Mesothelial cell of epicardium (in vitro differentiated cells): ENCODE measurements at places on chromosomes 7 and 10. TPM values are rescaled to one million over a fixed set of nuclear protein-coding genes. Genes with fewer than 3 reads are reported as not detected.

Gene PDE6C
- not detected in 3 replicates for total RNA-seq

Gene MLXIPL
- 1.5 to 2.6 TPM (median 2.0 TPM) in 3 replicates for total RNA-seq

Gene IFIT1B
- total RNA-seq = not detected in 3 replicates

Gene CDHR3
- 2.5 to 3.6 TPM (median 3.2 TPM) in 3 replicates for total RNA-seq

Gene OR6B1
- total RNA-seq = not detected in 3 replicates

Gene OPN1SW
- not detected in 3 replicates for total RNA-seq

DNA sequence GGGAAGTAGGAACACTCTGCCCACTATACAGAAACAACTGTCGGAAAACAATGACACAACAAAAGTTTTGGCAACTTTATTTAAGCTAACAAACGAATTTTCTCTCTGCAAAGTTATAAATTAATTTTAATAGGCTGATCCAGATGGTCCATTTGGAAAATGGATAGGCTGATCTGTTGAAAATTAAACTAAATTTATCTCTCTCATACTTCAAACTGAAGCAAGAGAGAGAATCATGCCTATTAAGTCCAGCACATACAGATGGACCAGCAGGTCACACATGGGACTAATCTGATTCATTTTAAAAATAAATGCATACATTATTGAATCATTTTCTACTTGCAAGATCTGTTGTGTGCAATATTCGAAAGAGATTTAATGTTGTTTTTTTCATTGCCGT is 110.1 kb downstream of the BTRC start:
- no peak for DNase-seq
- H3K4me1 ChIP-seq = peaks cover 18% of the 10 kb centered on the region
- H3K27me3 ChIP-seq = no peaks in the 10 kb centered on the region
- no peaks in the 10 kb centered on the region for H3K36me3 ChIP-seq
- no peak overlapping the region for H3K4me3 ChIP-seq

DNA sequence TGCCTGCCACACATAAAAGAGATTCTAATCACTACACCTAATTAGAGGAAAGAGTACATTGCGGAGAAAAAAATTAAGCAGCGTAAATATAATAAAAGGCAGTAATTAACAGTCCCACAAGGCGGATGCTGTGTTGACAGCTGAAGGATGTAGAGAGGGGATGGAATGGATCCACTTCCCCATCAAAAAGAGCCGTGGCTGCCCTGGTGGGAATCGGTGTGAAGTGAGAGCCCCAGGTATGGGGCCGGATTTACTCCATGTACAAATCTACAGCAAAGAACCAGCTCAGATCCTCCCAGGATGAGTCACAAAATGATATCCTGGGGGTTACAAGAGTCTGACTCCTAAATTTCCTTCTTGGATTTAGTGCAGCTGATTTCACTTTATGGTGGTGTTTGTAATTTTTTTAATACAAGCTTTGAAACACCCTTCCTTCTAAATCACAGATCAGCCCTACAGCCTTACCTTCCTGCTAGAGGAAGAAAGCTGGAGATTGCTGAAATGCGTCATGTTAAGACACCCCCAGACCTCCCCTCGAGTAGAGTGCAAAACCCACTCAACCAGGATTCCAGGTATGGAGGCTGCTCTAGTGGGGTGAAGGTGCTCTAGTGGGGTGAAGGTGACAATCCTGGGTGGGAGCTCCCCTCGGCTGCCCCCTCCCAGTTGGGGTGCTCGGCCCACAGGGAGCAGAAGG is 398.4 kb downstream of the PLXNA4 start:
- H3K4me1 ChIP-seq = no peaks in the 10 kb centered on the region
- H3K4me3 ChIP-seq = no peak overlapping the region
- H3K27me3 ChIP-seq = peaks cover 9% of the 10 kb centered on the region
- DNase-seq = no peak
